ENCODE measurements at places on chromosomes 3 and 15.

GRCh38 chr3:38163841-38164642 is 1.3 kb upstream of the OXSR1 start:
- DNase-seq: no peak

DNA sequence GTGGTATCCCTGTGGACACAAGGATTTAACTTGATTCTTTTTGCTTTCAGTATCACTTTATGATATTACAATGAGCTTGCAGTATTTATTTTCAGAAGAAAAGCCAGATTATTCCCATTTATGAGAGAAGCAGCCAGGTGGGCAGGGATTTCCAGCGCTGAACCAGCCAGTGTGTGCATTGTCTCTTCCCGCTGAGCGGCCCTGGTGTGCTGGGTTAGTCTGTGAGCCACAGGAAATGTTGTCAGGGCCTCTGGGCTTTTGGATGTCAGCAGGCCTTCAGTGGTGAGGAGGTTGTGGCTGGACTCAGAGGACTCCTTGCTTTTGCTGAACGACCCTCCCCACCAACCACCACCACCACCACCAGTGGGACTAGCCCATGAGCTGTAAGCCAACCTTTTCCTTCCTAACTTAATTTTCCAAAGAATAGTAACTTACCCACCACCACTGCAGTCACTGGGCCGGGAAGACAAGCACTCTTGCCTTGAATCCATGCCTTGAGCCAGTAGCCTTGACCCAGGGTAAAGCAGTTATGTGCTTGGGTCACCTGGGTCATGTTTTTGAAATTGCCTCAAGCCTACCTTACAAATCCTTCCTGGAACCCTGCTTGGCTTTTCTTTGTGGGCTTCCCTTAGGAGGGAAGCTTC is 33.1 kb downstream of the FLNB start:
- DNase-seq: no peak

DNA sequence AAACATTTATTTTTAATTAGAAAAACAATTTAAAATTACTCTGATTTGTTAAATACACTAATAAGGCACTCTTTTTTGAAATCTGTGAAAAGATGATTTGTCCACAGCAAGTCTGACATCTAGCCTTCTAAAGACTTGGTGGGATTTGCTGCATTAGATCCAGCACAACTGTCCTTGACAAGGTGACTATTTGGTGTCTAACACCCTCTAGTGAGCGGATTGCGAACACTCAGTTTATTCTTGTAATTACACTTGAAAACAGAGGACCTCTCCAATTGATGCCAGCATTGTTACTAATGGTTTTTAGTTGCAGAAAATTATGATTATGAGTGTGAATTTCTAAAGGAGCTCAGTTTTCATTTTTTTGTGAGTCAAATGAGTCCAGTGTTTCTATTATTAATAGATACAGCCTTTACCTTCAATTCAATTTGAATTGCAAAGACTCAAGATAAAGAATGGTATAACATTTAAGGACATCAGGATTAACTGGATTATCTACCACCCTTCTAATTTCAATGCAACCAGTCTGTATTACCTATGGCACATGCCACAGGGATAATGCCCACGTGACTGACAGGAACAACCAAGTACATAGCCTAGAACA is 29.7 kb upstream of the STRIT1 start:
- DNase-seq: peak; percentile 12

DNA sequence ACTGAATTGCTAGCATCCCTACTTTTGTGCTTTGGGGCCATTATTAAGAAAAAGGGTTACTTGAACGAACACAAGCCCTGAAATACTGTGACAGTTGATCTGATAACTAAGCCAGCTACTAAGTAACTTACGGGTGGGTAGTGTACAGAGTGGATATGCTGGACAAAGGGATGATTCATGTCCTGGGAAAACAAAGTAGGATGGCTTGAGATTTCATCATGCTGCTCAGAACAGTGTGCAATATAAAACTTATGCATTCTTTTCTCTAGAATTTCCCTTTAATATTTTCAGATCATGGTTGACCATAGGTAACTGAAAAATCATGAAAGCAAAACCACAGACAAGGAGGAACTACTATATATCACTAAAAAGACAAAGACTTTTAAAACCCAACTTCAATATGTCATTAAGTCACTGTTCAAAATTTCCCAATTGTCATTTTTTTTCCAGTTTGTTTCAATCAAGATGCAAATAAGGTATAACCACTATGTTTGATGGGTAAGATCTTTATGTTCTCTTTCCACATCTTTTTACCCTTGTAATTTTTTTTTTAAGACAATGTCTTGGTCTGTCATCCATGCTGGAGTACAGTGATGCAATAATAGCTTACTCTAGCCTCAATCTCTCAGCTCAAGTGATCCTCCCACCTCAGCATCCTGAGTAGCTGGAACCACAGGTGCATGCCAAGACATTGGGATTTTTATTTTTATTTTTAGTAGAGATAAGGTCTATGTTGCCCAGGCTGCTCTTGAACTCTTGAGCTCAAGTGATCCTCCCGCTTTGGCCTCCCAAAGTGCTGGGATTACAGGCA is 67.7 kb downstream of the IFT80 start:
- no peak for DNase-seq

GRCh38 chr3:189204167-189204866 is 32.5 kb downstream of the TPRG1 start:
- DNase-seq: no peak

Measured in GM19239 (cell line).